Heart right ventricle (tissue), 16 donors: ENCODE measurements at places on chromosomes 2 and 18. TPM values are rescaled to one million over a fixed set of nuclear protein-coding genes. Genes with fewer than 3 reads are reported as not detected.

GRCh38 chr2:62375113-62375420, 130.9 kb downstream of the TMEM17 start:
- H3K36me3 ChIP-seq: no peaks in the 10 kb centered on the region
- DNase-seq: no peak
- no peak overlapping the region for H3K4me3 ChIP-seq

DNA sequence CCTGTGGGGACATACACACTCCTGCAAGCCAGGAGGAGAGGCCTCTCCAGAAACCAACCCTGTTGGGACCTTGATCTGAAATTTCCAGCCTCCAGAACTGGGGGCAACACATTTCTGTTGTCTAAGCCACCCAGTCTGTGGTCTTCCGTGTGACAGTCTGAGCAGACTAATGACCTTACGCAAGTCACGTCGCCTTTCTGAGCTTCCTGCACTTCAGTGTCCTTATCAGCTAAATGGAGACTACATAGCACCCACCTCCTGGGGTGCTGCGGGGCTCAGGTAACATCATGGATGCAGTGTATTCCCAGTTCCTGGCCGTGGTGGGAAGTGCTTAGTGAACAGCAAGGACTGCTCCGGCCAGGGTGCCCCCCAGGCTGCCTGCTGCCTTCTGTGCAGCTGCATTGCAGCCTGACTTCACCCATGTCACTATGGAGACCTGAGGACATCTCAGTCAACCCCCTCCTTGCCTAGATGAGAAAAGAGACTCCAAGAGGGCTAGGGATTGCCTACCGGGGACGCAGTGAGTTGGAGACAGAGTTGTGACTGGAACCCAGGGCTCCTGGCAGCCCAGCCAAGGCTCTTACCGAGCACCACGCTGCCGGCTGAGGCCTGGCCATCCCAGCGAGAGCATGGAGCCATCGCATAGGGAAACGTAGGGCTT, 61.2 kb upstream of the FZD5 start:
- DNase-seq: no peak
- no peak overlapping the region for H3K27ac ChIP-seq
- H3K36me3 ChIP-seq: no peaks in the 10 kb centered on the region
- no peaks in the 10 kb centered on the region for H3K27me3 ChIP-seq
- H3K4me1 ChIP-seq: peaks cover 11% of the 10 kb centered on the region

DNA sequence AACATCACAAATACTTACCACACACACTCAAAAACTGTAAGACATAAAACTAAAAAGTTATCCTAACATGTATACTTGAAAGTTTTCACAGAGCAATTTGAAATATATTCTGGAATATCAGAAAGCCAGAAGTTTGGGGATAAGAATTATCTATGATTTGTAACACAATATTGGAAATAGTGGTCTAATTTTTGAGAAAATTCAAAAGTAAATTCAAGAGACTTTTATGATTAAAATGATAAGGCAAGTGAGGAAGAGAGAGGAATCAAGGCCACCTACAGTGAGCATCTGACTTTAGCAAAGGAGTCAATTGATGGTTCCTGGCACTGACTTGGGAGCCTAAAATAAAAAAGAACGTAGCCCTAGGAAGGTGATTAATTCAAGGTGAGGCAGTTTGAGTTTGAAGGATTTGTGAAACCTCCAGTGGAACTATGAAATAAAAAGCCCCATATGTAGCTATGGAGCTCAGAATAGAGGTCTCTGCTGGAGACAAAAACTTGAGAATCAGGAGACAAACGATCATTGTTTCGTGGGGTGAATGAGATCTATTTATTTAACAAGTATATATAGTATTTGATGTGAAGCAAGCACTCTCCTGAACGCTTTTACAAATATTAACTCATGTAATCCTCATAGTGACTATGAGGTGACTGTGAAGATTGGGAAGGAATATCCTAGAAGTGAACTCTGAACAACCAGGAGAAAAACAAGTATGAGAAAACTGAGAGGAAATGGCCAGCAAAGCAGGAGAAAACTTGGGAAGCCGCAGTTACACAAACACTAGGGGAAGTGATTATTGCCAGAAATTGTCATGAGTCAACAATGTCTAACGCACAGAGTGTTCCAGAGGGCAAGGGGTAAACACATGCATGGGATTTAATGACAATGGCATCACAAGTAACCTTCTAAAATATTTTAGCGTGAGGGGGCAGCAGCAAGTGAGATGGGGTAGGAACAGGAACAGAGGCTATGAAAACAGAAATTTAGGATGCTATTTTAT, 12.8 kb downstream of the TFPI start:
- H3K36me3 ChIP-seq: no peaks in the 10 kb centered on the region
- H3K4me1 ChIP-seq: peaks cover 40% of the 10 kb centered on the region

GRCh38 chr2:15363142-15363541, 198.0 kb downstream of the NBAS start:
- H3K4me3 ChIP-seq: no peak overlapping the region
- no peaks in the 10 kb centered on the region for H3K4me1 ChIP-seq
- no peak overlapping the region for H3K27ac ChIP-seq
- H3K36me3 ChIP-seq: peaks cover 7% of the 10 kb centered on the region
- no peak for DNase-seq

- DNase-seq: no peak
- peaks cover 12% of the 10 kb centered on the region for H3K4me1 ChIP-seq
- H3K36me3 ChIP-seq: no peaks in the 10 kb centered on the region
- H3K4me3 ChIP-seq: no peak overlapping the region
- no peaks in the 10 kb centered on the region for H3K27me3 ChIP-seq
Observed at GRCh38 chr2:28347596-28347995, 45.1 kb upstream of the FOSL2 start.

GRCh38 chr18:58625839-58626238, 3.1 kb downstream of the ALPK2 start:
- H3K27ac ChIP-seq: peak overlapping the region; percentile 76
- H3K4me3 ChIP-seq: peak overlapping the region; percentile 50
- H3K4me1 ChIP-seq: no peaks in the 10 kb centered on the region
- no peaks in the 10 kb centered on the region for H3K36me3 ChIP-seq
- no peak for DNase-seq
- no peaks in the 10 kb centered on the region for H3K27me3 ChIP-seq

DNA sequence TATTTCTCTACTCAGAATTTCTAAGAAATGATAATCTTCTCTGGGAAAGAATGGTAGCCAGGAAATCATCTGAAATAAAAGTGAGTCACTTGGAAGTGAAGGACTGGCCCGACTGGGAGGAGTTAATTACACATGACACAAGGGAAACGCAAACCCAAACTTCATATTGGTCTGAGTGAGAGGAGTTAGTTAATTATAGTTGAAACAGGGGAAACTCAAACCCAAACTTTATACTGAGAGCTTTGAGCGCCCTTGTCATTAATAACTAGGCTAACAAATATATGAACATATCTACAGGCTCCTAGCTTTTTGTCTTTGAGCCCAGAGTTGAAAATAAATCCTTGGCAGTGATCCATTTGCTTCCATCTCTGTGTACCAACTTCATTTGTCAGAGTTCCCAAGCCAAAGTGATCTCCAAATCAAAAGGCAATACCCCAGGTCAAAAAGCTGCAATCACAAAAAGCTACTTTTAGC, 187.8 kb upstream of the COL3A1 start:
- H3K27ac ChIP-seq: peak overlapping the region; percentile 90
- peak; percentile 39 for DNase-seq
- no peak overlapping the region for H3K4me3 ChIP-seq
- no peaks in the 10 kb centered on the region for H3K36me3 ChIP-seq

GRCh38 chr2:121555008-121555407, 24.3 kb downstream of the RNU4ATAC start:
- H3K27ac ChIP-seq: no peak overlapping the region
- H3K36me3 ChIP-seq: no peaks in the 10 kb centered on the region
- no peak for DNase-seq
- peaks cover 11% of the 10 kb centered on the region for H3K4me1 ChIP-seq
- no peaks in the 10 kb centered on the region for H3K27me3 ChIP-seq

DNA sequence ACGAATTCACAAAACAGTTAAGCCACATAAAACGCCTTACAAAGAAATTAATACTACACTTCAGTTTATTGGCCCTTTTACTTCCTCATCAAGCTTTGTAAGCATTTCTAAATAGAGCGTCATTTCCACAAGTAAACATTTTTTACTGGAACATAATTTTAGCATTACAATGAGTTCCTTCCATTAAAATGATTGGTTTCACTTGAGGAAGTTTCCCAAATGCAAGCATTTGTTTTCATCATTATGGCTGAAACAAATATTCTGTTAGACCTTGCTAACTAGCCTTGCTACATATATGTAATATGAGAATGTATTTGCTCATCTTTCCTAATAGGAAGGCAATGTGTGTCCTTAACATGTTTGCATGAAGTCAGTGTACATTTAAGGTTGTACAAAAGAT, 579.1 kb downstream of the IRS1 start:
- no peaks in the 10 kb centered on the region for H3K27me3 ChIP-seq
- DNase-seq: no peak
- H3K4me3 ChIP-seq: no peak overlapping the region
- no peak overlapping the region for H3K27ac ChIP-seq

DNA sequence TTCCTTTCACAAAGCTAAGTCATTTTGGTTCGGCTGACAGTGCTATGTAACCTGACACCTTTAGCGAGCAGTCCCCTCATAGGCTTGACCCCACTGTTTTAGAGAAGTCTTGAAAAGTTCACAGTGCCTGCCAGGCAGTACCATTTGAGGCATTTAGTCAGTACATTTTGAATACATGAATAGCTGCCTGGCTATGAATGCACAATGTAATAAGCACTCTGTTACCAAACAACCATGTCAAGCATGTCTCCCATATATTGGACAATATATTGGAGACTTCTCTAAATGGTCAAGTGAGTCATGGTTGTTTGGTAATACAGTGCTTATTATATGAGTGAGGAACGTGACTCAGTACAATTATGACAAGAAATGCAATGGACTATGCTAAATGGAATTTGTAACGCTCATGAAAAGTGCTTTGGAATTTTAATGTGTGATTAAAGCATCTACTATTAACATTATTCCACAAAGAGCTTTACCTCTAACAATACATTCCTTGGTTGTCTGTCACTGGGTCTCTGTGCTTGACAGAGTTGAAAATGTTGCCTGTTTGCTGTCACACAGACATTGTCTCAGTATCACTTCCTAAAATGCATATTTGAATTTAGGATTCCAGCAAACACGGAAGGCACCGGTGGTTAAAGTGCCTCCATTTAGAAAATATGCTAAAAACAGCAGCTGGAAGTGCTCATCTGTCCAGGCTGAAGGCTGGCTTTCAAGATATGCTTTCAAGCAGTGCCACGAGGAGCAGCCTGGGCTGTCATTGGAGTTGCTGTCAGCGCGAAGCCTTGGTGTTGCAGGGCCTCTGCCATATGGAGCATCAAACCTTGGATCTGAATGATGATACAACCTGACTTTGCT, 458.6 kb downstream of the FBXO15 start:
- H3K27ac ChIP-seq: peak overlapping the region; percentile 50
- H3K4me1 ChIP-seq: peaks cover 9% of the 10 kb centered on the region
- no peak overlapping the region for H3K4me3 ChIP-seq
- H3K36me3 ChIP-seq: no peaks in the 10 kb centered on the region

The RESP18 gene
- not detected for total RNA-seq

The BOLL gene
- total RNA-seq: not detected

The GPBAR1 gene
- total RNA-seq: 0.39 TPM

The ERFE gene
- not detected for total RNA-seq

The TSGA10 gene
- 4.1 TPM for total RNA-seq
